Fibroblast of villous mesenchyme (primary cell): ENCODE measurements at places on chromosomes 4 and X.
A peak's percentile ranks its signal among the peaks of the same experiment; 100 is the strongest.

DNA sequence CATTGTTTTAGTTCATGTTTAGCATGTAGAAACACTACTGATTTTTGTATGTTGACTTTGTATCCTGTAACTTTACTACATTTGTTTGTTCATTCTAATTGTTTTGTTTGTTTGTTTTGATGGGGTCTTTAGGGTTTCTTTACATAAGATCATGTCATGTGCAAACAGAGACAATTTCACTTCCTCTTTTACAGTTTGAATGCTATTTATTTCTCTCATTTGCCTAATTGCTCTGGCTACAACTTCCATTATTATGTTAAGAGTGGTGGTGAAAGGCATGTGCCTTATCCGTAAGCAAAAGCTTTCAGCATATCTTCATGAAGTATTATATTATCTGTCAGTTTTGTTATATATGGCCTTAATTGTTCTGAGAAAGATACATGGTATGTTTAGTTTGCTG lies 571.1 kb downstream of the PCDH7 start:
- no peak for DNase-seq

- peak; percentile 6 for DNase-seq
Observed at GRCh38 chrX:44474410-44474809, 68.2 kb downstream of the FUNDC1 start.

- DNase-seq, result no peak
Observed at GRCh38 chr4:126583509-126583908, 1049.2 kb upstream of the INTU start.

DNA sequence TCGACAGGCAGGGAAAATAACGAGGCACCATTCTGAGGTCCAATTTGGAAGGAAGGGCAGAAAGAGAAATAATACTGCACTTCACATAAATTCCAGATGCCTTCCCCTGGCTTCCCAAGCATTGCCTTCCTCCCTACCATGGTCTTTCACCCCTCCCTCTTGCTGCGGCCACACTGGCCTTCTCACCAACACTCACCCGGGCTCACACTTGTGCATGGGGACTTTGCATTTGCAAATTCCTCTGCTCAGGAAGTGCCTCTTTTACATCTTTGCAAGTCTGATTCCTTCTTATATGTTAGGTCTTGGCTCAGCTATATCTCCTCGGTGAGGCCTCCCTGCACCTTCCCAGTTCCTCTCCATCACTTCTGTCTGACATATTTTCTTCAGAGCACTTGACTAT lies 199.4 kb downstream of the CHIC2 start:
- no peak for DNase-seq

- no peak for DNase-seq
Observed at GRCh38 chr4:2141762-2142451, 82.8 kb downstream of the NAT8L start.

- DNase-seq, result no peak
Observed at GRCh38 chrX:140524556-140524955, 19.7 kb upstream of the SOX3 start.

GRCh38 chr4:26238778-26239679 lies 81.8 kb upstream of the RBPJ start:
- peak; percentile 46 for DNase-seq

DNA sequence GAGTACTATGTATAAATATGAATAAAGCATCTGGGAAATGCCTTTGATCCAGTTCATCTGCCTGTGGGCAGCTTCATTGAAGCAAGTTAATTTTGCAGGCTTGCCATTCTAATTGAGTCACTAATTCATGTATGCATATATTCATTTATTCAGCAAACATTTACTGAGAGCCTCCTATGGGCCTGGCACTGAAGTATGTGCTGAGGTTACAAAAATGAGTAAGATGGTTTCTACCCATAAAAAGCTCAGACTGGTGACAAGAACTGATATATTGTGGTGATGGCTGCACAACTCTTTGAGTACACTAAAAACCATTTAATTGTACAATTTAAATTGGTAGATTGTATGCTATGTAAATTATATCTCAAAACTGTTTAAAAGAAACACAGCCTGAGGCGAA lies 1.1 kb upstream of the MRPL1 start:
- no peak for DNase-seq

GRCh38 chr4:35653451-35653850 lies 590.9 kb downstream of the ARAP2 start:
- DNase-seq, result no peak

DNA sequence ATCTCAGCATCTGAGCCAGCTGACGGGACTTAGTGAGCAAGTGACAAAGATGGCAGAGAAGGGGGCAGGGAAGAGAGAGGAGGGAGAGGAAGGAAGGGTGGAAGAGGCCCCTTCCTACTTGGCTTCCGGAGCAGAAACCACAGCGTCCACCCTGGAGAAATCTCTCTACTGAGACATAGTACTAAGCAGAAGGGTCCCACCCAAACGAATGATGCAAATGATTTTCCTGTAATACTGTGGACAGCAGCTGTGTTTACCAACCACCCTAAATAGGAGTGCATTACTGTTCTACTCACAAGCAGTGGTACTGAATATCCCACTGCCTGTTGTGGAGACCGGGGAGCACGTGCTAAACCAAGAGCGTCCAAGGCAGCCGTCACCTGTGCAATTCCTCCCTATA lies 29.4 kb downstream of the DTHD1 start:
- no peak for DNase-seq

- DNase-seq, result peak; percentile 34
Observed at GRCh38 chr4:48388525-48389154, 47.3 kb downstream of the SLAIN2 start.

DNA sequence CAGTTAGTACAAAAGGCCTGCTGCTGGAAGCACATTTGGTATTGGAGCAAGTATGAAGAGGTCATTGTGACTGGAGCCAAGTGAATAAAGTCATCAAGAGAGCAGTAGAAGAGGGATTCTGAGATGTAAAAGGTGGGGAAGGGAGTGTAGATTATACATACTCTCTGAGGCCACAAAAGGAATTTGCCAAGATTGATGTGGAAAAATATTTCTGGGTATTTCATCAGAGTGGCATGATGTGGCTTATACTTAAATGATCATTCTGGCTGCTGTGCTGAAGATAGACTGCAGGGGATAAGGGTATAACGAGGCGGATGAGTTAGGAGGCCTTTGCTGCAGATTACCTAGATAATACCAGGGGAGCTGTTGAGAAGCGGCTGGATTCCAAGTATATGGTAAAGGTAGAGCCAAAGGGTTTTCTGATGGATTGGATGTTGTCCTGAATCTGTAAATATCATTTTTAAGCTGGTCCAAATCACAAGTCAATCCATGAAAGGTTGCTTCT lies 231.8 kb upstream of the AGA start:
- DNase-seq, result no peak

DNA sequence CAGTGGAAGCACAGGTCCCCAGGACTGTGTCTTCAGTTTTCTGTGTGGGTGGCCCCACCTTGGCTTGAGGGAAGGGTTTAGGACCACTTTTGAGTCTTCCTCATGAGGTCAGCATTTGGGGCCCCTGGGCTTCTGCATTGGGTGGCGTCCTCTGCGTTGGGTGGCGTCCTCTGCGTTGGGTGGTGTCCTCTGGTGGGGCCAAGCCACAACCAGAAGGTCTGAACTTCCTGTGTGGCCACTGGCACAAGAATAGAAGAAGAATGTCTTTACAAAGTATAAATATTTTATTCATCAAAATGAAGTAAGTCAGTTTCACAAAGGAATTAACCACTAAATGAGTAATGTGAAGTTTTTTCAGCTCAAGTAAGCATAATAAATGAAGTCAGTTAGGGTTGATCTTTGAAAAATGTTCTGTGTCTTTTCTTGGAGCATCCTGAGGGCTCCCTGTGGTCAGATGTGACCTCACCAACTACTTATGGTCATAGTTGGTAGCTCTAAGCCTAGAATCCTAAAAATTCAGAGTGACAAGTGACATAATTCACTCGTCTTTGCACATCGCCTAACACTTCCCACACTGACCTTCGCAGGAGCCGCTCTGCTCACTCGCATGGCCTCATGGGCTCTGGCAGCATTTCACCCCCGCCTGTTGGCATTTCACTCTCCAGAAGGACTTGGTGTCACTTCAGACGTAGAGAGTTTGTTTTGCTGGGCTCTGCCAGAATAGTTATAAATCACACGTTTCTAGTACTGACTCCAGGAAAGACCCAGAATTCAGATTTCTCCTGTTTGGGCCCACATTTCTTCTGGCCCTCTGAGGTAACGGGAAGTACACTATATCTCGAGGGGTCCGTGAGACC lies 39.0 kb upstream of the HGFAC start:
- DNase-seq, result peak; percentile 19

GRCh38 chr4:187108845-187109244 lies 385.2 kb upstream of the FAT1 start:
- no peak for DNase-seq

- no peak for DNase-seq
Observed at GRCh38 chr4:108919226-108919893, 156.5 kb upstream of the ETNPPL start.

DNA sequence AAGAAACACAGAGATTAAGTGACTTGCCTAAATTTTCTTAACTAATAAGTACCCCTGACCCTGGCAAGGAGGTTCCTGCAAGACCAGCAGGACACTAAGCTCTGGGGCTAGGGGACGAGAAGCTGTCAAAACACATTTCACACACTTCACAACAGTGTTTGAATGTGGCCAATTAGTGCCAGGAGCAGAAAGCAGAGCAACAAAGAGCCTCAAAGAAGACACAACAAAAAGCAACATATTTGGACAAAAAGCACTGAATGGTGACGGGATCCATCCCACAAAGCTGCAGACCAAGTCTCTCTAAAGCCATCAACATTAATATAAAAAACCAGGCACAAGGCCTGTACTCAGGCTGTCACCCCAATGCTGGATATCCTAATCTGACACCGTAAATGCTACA lies 361.9 kb upstream of the RASGEF1B start:
- DNase-seq, result no peak

GRCh38 chr4:127327491-127327890 lies 305.3 kb upstream of the INTU start:
- DNase-seq, result no peak

DNA sequence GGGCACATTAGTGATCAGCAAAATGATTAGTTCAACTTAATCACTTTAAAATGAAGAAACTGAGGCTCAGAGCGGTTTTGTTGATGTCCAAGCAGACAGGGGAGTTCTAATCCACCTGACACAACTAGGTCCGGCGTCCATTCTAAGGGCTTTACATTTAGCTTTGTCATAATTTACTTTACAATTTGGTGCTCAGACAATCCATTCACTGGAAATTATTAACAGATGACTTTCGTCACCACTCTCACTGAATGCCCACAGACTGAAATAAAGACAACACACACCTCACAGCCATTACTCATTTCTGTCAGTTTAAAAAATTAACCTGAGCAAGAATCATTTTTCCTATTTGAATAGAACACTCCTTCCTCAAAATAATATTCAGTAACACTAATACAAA lies 10.8 kb downstream of the NR3C2 start:
- DNase-seq, result no peak

DNA sequence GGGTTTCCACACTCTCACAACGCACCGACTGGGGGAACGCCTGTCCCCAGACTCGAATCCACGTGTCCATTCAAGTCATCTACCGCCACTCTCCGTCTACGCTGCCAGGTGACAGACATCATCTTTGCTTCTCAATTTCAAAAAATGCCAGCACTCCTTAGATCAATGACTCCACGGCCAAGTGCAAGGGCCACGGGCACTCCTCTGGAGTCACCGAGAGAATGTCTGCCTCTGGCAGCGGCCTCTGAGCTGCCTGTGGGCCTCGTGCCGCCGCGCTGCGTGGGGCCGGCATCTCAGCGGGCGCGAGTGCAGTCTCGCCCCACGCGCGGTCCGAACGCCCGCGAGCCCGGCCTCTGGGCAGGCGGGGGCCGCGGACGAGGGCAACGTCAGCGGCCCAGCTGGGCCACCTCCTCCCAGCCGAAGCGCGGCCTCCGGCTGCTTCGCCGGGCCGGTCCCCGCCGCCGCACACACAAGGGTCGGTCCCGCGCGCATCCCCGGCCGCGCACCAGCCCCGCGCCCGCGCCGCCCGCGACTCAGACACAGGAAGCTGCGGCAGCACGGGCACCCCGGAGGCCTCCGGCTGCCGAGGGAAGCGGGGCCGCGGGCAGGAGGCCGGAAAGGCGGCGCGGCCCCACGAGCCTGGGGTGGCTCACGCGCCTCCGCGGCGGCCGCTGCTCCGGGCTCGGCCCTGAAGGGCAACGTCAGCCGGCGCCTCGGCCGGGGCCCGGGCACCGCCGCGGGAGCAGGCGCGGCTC lies 450 bp downstream of the ACSL1 start:
- peak; percentile 20 for DNase-seq

DNA sequence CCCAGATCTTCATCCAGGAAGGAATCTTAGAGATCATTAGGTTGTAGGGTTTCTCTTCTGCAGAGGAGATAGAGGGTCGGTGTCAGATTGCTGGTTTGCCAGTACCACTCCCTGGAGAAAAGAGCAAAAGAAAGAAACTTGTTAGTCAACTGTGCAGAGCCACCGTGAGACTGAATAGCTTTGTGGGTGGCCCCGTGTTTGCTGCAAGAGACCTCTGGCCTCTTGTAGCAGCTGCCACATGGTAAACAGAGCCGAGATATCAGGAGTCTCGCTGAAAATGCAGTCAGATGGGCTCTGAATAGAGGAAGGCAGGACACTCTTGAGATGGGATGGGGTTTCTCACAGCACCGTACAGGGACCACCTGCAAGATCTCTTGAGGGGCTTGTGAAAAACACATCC lies 149.7 kb downstream of the PTTG2 start:
- DNase-seq, result peak; percentile 70

DNA sequence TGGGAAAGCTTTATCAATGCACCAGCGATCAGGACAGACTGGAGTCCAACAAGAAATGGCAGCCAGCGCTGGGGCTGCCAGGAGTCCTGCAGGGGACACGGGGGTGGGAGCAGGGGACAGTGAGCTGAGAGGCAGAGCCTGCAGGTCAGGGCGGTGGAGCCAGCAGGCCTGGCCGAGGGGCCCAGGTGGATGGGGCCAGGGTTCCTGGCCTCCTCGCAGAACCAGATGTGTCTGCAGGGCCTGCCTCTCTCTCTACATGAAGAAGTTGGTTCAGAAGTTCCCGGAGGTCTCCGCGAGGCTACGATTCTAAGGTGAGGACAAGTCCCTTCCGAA lies 63.6 kb downstream of the CPZ start:
- no peak for DNase-seq

DNA sequence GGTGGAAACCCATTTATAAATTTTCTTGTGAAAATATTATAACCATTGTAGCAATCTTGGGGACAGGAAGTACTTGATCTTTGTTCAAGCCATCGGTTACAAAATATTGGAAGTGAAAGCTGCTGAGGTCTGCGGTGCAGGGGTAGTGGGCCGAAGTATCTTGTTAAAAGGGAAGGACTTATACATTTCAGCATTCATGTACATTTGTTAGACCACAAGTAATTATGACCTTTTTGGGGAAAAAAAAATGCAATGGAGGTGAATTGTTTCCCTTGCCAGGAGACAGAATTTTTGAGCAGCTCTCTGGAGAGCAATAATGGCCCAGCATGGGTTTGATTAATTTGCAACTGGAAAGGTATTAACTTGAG lies 121.3 kb downstream of the EGF start:
- no peak for DNase-seq

DNA sequence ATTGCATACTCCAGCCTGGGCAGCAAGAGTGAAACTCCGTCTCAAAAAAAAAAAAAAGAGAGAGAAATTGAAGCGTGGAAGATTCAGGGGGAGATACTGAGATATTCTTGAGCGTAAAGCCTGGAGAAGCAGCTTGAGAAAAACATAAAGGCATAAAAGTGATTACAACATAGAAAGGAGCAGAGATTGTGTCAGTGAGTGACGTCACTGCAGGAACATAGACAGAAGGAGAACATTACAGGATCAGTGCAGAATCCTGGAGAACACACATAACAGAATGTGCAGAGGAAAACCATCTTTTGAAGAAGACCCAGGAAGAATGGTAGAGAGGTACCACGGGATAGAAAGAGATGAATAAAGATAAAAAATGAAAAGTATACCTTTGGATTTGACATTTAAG lies 147.0 kb downstream of the APBB2 start:
- DNase-seq, result peak; percentile 93

GRCh38 chr4:76674983-76675382 lies 223.0 kb downstream of the SOWAHB start:
- no peak for DNase-seq
